ENCODE measurements at places on chromosomes 11 and 22.

GRCh38 chr22:33746501-33746928, 173.8 kb downstream of the LARGE1 start:
- DNase-seq, result no peak

GRCh38 chr11:71096751-71097388, 155.5 kb downstream of the SHANK2 start:
- no peak for DNase-seq

DNA sequence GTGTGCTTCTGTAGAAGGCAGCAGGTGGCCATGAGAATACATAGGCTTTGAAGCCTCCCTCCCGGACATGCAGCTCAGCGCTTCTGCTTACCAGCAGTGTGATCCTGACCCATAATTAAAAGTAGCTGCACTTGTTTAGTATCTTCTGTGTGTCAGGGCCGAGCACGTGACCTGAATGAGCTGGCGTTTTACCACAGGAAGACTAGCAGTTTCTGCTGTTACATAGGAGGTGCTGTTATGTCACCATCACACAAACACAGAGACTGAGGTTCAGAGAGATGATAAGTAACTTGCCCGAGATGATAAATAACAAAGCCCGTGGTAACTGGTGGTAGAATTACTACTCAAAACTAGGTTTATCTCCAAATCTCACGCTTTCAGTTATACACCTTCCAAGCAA, 329.5 kb downstream of the OPCML start:
- DNase-seq, result no peak

DNA sequence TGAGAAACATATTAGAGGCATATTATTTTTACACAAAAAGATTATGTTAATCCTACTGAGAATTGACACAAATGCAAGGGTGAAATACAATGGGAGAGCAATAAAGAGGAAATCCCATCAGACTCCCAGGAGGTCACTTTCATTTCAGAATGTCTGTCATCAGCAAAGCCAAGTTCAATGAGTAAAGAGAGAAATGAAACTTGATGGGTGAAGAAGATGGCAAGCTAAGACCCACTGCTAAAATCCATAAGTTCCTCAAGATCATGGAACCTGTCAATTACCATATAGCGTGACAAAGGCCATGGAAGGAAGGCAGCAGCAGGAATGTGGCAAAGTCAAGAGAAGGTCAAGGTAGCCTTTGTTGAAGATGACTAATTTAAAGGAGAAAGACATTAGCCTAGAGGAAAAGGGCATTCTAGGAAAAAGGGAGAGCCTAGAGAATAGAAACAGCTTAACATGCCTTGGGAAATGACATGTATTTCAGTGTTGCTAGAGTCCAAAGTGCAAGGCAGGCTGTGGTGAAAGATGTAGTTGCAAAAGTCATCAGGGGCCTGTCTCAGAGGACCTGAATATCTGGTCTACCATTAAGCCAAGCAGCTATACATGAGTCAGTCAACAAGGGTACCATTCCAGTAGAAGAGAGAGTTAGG, 43.1 kb downstream of the FAM168A start:
- no peak for DNase-seq

- DNase-seq, result no peak
Observed at GRCh38 chr11:8309311-8309710, 45.6 kb upstream of the LMO1 start.

DNA sequence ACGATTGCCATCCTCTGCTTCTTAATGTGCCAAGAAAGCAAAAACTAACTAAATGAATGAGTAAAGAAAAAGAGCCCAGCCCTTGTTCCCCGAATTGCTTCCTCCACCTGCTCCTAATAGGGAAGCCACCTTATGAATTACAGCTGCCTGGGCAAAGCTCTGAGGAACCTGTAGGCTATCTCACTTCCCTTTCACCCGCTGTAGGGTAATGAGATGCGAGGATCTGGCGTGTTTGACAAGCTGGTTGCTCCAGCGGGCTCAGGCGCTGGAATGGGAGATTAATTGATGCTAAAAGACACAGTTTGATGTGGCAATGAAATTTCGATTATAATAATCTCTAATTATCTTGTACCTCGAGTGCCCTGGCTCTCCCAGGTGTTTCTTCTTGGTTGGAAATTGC, 256.4 kb downstream of the NTM start:
- DNase-seq, result no peak

Data from CD4-positive, alpha-beta T cell treated with Interleukin-15 for 4 hours (primary cell).